ENCODE measurements at places on chromosomes 2 and 18. TPM values are rescaled to one million over a fixed set of nuclear protein-coding genes. Genes with fewer than 3 reads are reported as not detected.

DNA sequence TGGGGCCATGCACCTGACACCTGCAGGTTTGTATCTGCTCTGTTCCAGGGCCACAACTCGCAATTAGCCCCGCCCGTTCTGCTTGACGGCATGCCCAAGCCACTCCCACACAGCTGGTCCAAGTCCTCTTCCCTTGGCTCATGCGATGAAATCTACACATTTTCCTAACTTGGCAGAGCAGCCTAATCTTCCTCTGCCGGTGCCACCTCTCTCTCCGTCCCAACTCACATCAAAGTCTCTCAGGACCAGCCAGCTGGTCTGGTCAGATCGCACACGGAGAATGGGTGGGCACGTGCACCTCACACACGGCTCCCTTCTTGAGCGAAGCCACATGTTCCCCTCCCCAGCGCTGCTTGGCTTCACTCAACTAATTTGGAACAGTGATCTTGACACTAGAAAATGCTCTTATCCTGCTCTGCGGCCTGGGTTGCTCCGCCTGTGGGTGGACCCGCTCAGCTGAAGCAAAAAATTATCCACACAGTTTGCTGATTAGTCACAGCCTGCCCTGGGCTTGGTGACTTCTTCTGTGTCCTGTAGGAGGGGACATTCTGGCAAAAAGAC lies 176.7 kb downstream of the NRP2 start:
- no peak for DNase-seq

- DNase-seq = no peak
Observed at GRCh38 chr18:58541789-58542425, 87.0 kb downstream of the ALPK2 start.

C2orf72 gene
- not detected for total RNA-seq

KANSL1L gene
- total RNA-seq = 20.8 TPM

DNA sequence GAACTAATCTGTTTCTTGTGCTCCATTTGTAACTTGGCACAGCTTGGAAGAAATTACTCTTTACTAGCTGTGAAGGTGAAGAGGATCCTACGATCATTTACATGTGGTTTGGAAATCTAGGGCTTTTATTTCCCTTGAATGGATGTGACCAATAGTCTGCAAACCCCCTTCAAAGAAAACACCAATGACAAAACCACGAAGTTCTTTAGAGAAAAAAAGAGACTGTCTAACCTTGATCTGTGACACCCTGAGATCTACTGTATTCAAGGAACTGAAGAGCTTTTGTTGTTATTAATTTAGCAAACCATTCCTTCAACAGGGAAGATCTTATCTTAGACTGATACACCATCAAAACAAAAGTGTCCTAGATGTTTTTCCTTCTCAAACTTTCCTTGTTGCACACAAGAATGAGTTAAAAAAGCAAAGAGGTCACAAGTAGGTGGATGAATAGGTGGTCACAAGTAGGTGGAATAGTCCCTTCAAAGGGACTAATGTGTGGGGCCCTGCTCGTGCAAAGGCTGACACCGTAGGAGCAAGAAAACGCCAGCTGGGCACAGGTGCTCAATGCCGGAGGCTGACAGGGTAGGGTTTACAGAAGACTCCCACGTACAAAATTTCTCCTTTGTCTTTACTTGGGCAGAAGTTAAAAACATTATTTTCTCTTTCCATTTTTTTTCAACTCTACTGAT lies 95.6 kb upstream of the ITGB6 start:
- no peak for DNase-seq

DNA sequence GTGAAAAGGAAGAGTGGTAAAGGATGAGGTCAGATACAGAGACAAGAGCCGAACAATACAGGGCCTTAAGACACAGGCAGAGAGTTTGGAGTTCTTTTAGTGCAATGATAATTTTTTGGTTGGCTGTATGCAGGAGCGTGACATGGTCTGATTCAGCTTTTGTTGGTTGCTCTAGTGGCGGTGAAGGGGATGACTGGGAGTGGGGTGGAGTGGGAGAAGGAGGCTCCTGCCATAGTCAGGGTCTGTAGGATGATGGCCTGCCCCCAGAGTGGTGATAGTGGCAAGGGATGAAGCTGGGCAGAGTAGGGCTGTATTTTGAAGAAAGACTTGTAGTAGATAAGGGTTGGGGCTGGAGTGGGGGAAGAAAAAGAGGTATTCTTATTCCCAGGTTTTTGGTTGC lies 306.6 kb upstream of the VWC2L start:
- DNase-seq = no peak

RIOK3 gene
- total RNA-seq = 78.9 TPM

DNA sequence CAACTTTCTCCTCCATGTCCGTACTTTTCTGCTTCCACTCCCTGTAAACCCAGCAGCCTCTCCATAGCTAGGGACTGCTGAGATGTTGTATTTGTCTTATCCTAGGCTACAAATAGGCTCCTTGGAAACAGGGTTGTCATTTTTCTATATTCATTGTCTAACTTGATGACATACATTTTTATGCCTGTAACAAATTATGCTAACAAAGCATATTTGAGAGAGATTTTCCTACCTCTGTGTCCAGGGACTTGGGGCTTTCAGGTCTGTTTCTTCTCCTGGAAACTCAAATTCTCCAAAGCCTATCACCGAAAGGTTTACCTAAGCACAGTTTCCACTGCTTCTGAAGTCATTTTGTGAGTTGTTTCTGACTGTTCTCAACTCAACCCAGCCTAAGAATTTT lies 102.7 kb downstream of the UBE2E3 start:
- DNase-seq = no peak

DNA sequence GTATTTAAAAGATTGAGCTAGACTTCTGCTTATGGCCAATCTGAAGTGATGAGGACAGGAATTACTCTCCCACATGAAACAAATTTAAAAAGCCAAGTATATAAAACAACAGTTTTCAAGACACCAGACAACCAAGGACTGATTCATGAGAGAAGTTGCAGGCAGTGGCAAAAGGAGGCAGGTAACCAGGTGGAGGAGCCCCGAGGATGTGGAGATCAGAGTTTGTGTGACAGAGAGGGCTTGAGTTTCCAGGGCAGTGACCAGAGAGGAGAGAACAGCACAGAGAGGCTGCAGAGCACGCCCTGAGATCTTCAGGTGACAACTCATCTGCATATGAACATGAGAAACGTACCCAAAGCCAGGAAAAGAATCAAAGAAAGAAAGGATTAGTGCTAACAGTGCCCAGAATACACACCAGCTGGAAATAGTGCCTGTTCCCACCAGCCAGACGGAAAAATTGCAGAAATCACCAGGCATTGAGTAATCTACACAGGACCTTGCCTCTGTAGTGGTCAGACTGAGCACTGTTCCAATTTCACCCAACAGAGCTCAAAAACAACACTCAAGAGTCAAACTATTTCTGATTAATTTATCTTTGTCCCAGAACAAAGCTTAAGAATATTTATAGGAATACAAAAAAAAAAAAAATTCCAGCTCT lies 173.1 kb downstream of the SEPTIN10 start:
- no peak for DNase-seq

CASP10 gene
- 48.1 TPM for total RNA-seq

ACADL gene
- total RNA-seq = not detected
